Breast epithelium (tissue), 4 donors: ENCODE measurements at places on chromosomes 1 and 21.

- H3K27ac ChIP-seq = no peak overlapping the region
- no peaks in the 10 kb centered on the region for H3K4me1 ChIP-seq
- no peaks in the 10 kb centered on the region for H3K27me3 ChIP-seq
- DNase-seq = no peak
These were observed 509.6 kb upstream of the CXADR start for GRCh38 chr21:17003258-17003615.

DNA sequence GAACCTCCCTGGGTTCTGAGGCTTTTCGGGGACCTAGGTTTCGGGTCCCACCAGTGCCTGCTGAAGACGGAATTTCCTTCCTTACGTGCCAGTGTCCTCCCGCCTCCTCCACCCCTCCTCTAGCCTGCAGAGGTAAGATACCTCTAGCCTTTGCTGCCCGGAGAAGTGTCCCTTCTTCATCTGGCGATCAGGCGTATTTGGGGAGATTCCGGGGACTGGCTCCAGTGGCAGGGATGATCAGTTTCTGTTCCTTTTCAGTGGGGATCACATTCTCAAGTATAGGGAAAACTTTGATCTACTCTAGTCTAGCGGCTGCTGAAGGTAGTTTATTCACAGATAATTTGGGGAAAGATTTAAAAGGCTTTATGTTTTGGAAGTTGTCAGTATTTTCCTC, 674 bp downstream of the CEP350 start:
- H3K4me3 ChIP-seq = peak overlapping the region; percentile 99
- H3K36me3 ChIP-seq = no peaks in the 10 kb centered on the region
- no peaks in the 10 kb centered on the region for H3K4me1 ChIP-seq
- peak overlapping the region; percentile 97 for H3K27ac ChIP-seq
- H3K27me3 ChIP-seq = no peaks in the 10 kb centered on the region

GRCh38 chr1:8259498-8260290, 58.2 kb upstream of the SLC45A1 start:
- peak overlapping the region; percentile 87 for H3K27ac ChIP-seq
- no peaks in the 10 kb centered on the region for H3K36me3 ChIP-seq
- no peaks in the 10 kb centered on the region for H3K4me1 ChIP-seq
- peak overlapping the region; percentile 11 for H3K4me3 ChIP-seq
- DNase-seq = peak; percentile 88
- no peaks in the 10 kb centered on the region for H3K27me3 ChIP-seq

DNA sequence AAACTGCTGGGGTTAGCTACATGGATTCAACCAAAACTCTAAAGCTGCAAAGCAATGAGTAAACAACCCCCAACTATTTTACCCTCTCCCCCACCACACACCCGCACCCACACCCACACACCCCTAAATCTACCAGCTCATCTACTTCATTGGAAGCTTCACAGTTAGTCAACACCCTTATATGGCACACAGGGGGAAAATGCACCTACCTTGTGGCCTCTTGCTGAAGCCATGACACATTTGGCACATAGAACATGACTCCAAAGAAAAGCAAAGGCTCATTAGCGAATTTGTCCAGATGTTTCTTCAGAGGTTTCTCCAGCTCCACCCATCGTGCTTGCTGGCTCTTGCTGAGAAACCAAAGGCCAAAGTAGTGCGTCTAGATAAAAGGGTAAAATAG, 99.8 kb downstream of the PTPN14 start:
- no peak overlapping the region for H3K27ac ChIP-seq
- H3K4me1 ChIP-seq = no peaks in the 10 kb centered on the region
- H3K27me3 ChIP-seq = no peaks in the 10 kb centered on the region
- H3K4me3 ChIP-seq = no peak overlapping the region

DNA sequence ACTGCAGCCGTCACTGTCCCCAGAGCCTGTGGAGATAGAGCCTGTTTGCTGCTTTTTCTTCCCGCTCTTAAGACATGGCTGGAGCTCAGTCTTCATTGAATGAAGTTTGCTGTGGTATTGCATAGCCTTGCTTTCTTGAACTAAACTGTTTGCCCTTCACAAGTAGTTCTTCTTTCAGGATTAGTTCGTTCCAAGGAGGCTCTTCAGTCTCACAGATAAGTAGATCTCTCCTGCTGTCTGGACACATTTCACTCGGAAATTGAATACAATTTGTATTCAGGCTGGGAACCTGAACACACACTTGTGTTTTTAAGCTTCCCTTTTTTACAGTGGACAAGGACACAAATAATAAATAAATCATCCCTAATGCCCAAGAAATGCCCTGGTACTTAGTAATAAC, 34.7 kb downstream of the IFNAR1 start:
- no peak for DNase-seq
- H3K36me3 ChIP-seq = peaks cover 7% of the 10 kb centered on the region
- no peak overlapping the region for H3K4me3 ChIP-seq
- no peaks in the 10 kb centered on the region for H3K27me3 ChIP-seq
- no peaks in the 10 kb centered on the region for H3K4me1 ChIP-seq
- H3K27ac ChIP-seq = peak overlapping the region; percentile 70

DNA sequence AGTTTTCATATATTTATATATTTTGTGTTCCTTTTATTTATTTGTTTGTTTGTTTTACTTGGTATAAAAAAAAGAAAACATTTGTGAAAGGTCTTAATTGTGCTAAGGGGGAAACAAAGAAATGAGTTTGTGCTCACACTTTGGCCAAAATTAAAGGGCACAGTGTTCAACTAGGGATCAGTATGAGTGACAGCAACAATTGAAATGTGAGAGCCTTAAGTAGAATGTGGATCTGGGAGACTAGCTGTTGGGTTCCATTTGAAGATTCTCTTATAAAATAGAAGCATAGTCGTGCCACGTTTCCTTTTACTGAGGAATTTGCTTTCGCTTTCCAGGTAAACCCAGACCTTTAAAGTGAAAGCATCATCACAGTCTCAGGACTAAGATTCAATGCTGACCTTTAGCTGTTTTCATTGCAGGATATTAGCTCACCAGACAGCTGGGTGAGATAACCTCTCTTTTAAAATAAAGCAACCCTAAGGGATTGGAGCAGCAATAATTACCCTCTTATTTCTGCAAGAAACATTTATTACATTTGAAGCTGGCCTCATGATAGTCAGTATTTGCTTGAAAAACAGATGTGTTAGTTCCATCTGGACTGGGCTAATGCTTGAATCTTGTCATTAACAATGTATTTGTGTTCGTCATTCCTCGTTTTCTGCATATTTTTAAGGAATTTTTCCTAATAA, 37.1 kb upstream of the CD55 start:
- no peaks in the 10 kb centered on the region for H3K27me3 ChIP-seq
- H3K4me3 ChIP-seq = no peak overlapping the region
- DNase-seq = no peak
- H3K4me1 ChIP-seq = no peaks in the 10 kb centered on the region
- H3K27ac ChIP-seq = no peak overlapping the region

DNA sequence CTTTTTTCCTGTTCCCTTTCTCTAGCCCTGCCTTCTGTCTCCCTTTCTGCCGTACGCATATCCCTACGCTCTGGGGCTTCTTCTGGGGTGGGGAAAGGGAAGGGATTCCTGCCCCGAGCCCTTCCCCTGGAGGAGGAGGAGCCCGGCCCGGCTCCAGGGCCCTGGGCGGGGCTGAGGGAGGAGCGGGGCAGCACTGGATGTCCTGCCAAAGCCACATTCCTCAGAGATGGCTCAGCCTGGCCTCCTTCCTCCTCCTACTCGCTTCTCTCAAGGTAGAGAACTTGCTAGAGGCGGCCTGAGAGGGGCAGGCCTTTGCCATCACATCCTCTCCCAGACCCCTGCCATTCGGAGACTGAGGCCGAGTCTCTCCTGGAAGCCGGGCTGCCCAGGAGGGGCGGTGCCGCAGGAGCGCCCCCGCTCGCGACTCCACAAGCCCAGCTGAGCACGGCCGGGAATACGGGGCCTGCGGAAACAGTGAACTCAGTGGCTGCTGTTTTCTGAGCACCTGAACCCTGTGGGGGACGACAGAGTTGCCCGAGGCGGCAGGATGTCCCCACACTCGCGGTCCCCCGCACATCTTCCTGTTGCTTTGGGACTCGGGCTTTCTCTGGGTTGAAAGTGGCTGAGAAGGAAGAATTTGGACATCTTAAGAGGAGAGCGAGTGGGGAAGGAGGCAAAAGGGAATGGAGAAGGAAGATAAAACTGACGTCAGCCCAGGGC, 12.2 kb downstream of the ADAMTSL4 start:
- H3K27ac ChIP-seq = peak overlapping the region; percentile 100
- H3K4me3 ChIP-seq = peak overlapping the region; percentile 83
- H3K27me3 ChIP-seq = no peaks in the 10 kb centered on the region

- no peak overlapping the region for H3K4me3 ChIP-seq
- H3K27ac ChIP-seq = no peak overlapping the region
- no peak for DNase-seq
These were observed 26.0 kb downstream of the S1PR1 start for GRCh38 chr1:101262630-101263348.

DNA sequence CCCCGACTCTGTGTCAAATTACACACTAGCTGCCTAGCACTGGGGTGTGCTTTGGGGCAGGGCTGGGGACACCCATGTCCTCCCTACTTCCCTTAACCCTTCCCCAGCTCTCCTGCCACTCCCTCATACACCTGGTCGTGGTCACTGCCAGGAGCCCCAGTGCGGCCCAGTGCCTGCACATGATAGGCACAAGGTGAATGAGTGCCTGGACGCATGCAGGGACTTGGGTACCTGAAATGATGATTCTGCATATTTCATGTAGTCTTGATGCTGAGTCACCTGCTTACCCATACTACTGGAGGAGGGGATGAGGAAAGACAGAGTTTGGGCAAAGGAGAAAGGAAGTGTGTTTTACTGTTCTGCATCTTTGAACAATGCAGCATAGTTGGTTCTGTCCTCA, 1.5 kb upstream of the VANGL2 start:
- no peak overlapping the region for H3K4me3 ChIP-seq
- H3K4me1 ChIP-seq = no peaks in the 10 kb centered on the region
- no peak overlapping the region for H3K27ac ChIP-seq
- no peaks in the 10 kb centered on the region for H3K36me3 ChIP-seq
- DNase-seq = no peak
- no peaks in the 10 kb centered on the region for H3K27me3 ChIP-seq

DNA sequence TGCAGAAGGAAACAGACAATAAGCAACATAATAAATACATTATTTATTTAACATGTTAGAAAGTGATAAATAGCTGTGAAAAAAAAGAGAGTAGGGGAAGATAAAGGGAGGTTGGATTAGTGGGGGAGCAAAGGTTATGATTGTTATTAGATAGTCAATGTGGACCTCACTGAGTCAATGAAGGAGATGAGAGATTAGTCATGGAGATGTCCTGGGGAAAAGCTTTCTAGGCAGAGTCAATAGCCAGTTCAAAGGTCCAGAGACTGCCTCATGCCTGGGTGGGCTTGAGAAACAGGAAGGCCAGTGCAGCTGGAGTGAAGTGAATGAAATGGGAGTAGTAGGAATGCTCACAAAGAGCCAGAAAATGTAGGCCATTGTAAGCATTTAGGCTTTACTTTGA, 187.1 kb upstream of the CACYBP start:
- no peak overlapping the region for H3K27ac ChIP-seq
- H3K36me3 ChIP-seq = no peaks in the 10 kb centered on the region
- no peak overlapping the region for H3K4me3 ChIP-seq
- no peaks in the 10 kb centered on the region for H3K27me3 ChIP-seq
- DNase-seq = no peak
- H3K4me1 ChIP-seq = no peaks in the 10 kb centered on the region

DNA sequence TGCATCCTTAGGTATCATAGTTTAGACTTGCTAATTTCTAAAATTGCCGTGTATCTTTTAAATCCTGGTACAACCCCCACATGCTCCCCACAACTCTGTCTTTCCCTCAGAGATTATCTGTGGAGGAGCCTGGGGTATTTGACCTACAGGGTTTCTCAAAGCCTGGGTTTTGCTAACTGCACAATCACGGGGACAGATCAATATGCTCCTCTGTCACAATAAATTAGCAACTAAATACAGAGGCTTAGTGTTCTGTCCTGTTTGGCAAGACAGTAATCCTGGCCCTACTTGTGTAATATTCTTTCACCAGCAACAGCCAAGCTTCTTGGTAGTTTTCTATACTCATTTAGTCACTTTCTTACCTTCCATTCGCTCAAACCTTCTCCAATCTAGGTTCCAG, 8.5 kb downstream of the ECHDC2 start:
- H3K27me3 ChIP-seq = no peaks in the 10 kb centered on the region
- no peak overlapping the region for H3K27ac ChIP-seq
- H3K4me1 ChIP-seq = no peaks in the 10 kb centered on the region
- no peaks in the 10 kb centered on the region for H3K36me3 ChIP-seq

- H3K27ac ChIP-seq = no peak overlapping the region
- no peak for DNase-seq
- peaks cover 67% of the 10 kb centered on the region for H3K27me3 ChIP-seq
- no peaks in the 10 kb centered on the region for H3K36me3 ChIP-seq
- no peak overlapping the region for H3K4me3 ChIP-seq
These were observed 4.4 kb downstream of the FOXD2 start for GRCh38 chr1:47442202-47442601.

GRCh38 chr1:56190806-56191365, 388.5 kb downstream of the PLPP3 start:
- no peaks in the 10 kb centered on the region for H3K4me1 ChIP-seq
- no peak for DNase-seq

GRCh38 chr1:218165701-218166114, 119.4 kb upstream of the RRP15 start:
- peak overlapping the region; percentile 73 for H3K4me3 ChIP-seq
- H3K27me3 ChIP-seq = no peaks in the 10 kb centered on the region
- no peaks in the 10 kb centered on the region for H3K36me3 ChIP-seq
- DNase-seq = no peak

GRCh38 chr21:21268061-21268471, 269.9 kb downstream of the NCAM2 start:
- H3K27me3 ChIP-seq = no peaks in the 10 kb centered on the region
- no peaks in the 10 kb centered on the region for H3K36me3 ChIP-seq
- no peak overlapping the region for H3K4me3 ChIP-seq

GRCh38 chr1:54096227-54096876, 42.9 kb downstream of the TCEANC2 start:
- no peaks in the 10 kb centered on the region for H3K4me1 ChIP-seq
- no peak for DNase-seq
- no peak overlapping the region for H3K4me3 ChIP-seq
- no peaks in the 10 kb centered on the region for H3K36me3 ChIP-seq
- H3K27ac ChIP-seq = no peak overlapping the region

GRCh38 chr1:189859385-189859977, 618.2 kb downstream of the BRINP3 start:
- no peaks in the 10 kb centered on the region for H3K4me1 ChIP-seq
- no peaks in the 10 kb centered on the region for H3K27me3 ChIP-seq
- H3K4me3 ChIP-seq = no peak overlapping the region
- no peak for DNase-seq
- no peaks in the 10 kb centered on the region for H3K36me3 ChIP-seq

- no peaks in the 10 kb centered on the region for H3K27me3 ChIP-seq
- no peak overlapping the region for H3K27ac ChIP-seq
- H3K36me3 ChIP-seq = no peaks in the 10 kb centered on the region
- H3K4me3 ChIP-seq = peak overlapping the region; percentile 36
These were observed 16.3 kb upstream of the ACKR1 start for GRCh38 chr1:159188375-159188788.
